CD4-positive, alpha-beta T cell treated with Interleukin-17A for 4 hours (primary cell): ENCODE measurements at places on chromosomes 6 and 20.

- DNase-seq = no peak
These were observed 65.9 kb upstream of the FBXL4 start for GRCh38 chr6:99013661-99014060.

DNA sequence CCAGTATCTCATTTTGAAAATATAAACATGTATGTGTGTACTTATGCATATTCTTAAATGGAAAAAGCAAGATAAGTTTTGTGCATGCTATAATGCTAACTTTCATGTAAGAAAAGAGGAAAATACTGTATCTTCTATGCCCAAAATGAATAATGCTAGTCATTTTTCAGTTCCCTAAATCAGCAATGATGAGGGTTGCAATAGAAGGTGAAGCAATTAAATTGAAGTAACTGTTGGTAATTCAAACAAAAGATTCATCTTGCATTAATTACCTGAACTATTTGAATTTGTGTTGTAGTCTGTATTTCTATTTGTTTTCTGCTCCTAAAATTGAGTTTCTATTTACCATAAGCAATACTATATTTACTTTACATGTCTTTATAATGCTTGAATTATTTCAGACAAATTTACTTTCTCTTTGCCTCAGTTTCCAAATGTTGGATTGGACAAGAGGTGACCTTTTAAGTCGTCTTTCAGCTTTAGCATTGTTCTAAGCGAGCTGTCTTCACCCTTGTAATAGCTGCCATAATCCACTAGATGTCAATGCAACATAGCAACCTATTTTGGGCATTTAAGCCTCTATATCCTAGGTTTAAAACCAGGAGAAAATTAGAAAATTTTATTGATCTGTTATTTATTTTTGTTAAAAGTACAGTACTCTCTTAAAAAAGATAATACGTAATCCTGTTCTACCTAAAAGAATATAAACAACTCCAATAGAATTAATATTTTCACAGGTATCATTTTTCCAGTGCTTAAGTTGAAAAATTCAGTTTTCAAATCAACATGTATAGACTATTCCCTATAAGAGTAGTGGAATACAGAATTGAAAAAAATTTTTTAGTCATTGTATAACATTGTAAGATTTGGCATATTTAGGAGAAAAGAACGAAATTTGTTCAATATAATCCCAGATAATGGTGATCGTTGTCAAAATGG, 52.3 kb upstream of the IFNGR1 start:
- no peak for DNase-seq

- DNase-seq = no peak
These were observed 2.3 kb upstream of the INSM1 start for GRCh38 chr20:20365480-20366161.

DNA sequence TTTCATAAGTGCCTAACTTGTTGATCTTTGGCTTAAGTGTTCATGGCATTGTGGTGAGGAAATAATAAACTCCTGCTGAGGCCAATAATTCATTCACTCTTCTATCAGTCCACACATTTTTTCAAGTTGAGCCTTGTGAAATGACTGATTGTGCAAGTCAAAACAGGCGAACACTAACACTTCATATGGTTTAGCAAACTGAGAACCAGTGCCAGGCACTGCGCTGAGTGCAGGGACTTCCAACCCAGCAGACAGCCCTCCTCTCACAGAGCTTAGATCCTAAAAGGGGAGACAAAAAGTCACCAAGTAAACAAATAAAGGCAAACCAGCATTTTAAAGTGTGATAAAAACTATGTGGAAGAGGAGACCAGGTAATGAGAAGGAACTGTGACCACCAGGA, 435.0 kb downstream of the PTPRT start:
- no peak for DNase-seq

DNA sequence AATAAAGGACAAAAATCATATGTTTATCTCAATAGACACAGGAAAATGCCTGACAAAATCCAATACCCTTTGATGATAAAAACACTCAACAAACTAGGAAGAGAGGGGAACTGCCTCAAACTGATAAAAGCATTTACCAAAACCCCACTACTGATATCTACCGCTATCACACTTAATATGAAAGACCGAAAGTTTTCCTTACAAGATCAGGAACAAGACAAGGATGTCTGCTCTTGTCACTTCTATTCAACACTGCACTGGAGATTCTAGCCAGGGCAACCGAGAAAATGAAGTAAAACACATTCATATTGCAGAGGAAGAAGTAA, 25.1 kb downstream of the GZF1 start:
- DNase-seq = no peak

DNA sequence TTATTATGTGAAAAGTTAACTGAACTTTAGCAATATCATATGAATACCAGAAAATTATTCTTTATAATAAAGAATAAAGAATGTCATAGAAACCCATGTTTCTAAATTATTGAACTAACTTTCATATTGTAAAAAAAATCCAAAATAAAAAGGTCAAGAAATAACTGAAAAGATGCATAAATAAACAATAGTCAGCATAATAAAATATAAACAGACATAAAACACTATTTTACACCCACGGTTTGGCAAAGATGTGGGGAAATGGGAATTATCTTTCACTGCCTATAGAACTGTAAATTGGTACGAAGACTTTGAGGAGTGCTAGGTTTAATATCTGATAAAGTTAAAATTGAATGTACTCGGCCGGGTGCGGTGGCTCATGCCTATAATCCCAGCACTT, 34.7 kb upstream of the CTAGE9 start:
- DNase-seq = no peak

DNA sequence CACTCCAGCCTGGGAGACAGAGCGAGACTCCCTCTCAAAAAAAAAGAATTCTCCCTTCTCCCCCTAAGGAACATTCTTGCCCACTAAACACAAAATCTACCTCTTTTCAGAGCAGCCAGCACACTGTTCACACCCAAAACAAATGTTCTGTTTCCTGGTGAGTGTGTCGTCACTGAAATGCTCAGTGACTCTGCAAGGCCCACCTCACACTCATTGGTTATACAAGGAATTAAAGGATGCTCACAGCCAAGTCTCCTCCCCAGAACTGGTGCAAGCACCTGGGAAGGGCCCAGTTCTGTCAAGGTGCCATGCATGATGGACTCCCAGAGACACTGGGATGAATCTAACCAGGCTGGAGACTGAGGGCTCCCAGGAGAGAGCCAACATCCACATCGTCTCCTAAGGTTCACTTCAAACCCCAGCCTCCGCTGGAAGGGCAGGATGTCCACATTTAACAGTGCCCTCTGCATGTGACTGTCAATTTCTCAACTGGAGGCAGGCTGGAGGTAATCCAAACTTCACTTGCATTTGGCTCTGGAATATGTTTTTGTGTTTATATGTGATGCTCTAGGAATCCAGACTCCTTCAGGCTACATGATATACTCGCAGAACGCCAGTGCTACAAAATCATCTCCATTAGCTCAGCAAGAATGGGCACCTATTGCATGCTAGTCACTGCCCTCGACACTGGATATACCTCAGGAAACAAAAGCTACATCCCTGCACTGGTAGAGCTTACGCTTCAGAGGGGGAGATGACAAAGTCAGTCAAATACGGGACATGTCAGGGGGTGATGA, 7.1 kb downstream of the RRBP1 start:
- no peak for DNase-seq

- peak; percentile 32 for DNase-seq
These were observed 105.5 kb downstream of the HUS1B start for GRCh38 chr6:551405-551804.

DNA sequence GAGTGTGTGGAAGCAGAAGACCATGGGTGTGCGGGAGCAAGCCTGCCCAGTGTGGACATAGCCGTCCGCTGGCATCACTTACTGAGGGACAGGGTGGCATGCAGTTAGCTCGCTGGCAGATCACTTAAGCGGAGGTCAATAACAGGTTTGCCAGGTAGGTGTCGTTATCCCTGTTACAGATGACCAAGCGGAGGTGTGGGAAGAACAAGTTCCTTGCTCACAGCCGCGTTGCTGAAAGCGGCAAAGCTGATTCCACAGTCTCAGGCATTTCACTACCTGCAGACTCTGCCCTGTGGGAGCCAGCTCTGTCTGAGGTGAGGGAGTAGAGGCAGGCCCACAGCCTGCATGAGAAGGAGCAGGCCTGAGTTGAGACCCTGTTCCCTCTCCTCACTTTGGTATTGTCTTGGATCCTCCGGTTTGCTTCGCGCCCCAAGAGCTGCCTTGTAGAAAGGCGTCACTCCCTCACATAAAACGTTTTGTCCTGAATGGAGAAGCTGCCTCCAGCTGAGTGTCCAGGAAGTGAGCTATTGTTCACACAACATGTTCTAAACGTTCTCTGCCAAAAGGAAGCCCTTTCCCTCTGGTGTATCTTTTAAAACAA, 96.9 kb downstream of the TCP11 start:
- DNase-seq = no peak

- no peak for DNase-seq
These were observed 167.1 kb upstream of the FUT9 start for GRCh38 chr6:95848717-95849116.

DNA sequence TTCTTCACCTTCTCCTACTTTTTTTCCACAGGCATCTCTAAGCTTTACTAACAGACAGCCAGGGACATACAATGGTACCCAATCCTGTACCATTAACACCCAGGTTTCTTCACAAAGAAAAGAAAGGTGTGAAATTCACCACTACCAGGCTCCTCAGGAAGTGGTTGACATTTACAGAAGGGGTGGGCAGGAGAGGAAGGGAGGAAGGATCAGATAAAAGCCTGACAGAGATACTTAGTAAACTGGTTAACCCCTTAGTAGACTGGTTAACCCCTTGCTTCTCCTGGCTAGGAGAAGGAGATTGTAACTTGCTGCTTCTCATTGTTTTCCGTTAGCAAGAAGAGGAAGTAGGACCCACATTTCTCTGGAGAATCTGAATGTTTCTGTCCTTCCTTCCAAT, 7.2 kb downstream of the SAMD3 start:
- DNase-seq = peak; percentile 44

DNA sequence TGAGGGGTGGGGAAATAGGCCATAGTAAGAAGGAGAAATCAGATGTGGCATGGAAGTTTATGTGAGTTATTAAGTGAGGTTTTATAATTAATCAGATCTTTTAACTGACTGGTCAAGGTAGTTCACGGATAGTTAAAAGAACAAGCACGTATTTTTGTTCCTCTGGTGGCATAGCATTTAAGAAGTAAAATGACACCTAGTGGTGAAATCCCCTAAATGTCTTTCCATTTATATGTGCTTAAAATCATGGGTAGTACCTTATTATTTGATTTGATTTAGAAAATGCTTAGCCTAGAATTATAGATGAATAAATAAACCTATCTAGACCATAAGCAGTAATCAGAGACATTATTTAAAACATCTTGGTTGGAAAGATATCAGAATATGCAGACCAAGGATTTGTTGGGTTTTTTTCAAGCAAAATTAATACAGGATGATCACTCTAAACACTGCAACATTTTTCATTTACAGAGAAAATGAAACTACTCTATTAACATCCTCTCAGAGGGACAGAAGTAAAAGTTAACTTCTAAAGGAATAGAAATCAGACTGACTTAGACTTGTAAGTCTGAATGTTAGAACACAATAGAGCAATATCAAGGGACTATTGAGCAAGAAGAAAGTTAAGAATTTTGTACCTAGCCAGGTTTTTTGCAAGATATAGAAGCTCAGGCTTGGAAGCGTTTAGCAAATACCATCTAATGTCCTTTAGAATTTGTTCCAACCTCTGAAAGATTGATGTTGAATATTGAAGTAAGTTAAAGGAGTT, 81.1 kb downstream of the STXBP5 start:
- DNase-seq = no peak

GRCh38 chr6:28383235-28384142, 16.1 kb downstream of the ZSCAN12 start:
- DNase-seq = peak; percentile 40

DNA sequence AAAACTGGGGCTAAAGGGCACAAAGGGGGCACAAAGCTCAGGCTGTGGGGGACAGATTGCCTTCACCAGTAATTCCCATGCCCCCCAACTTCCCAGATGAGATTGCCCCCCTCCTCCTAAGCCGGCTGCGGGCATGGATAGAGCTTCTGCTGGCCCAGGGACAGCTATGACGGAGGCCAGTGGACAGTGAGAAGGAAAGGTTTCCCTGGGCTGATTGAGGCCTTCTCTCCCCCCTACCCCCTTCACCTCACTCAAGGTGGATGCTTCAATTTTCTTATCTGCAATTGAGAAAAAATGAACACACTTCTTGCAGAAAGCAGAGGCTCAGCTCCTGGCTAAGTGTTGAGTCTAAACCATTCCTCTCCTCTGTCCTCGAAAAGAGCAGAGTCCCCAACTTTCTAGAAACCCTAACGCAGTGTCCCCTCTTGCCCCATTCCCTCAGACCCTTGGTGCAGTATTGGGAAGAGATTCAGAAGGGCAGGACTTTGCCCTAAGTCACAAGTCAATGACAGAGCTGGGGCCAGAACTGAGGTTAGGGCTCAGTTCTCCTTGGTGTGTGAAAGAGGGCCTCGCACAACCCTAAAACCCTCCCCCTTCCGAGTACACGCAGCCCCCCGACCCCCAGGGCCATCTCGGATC, 808 bp downstream of the SDC4 start:
- DNase-seq = no peak

- DNase-seq = no peak
These were observed 303.6 kb upstream of the POU3F2 start for GRCh38 chr6:98530732-98531131.

- no peak for DNase-seq
These were observed 674.9 kb downstream of the HDGFL1 start for GRCh38 chr6:23244300-23244699.

DNA sequence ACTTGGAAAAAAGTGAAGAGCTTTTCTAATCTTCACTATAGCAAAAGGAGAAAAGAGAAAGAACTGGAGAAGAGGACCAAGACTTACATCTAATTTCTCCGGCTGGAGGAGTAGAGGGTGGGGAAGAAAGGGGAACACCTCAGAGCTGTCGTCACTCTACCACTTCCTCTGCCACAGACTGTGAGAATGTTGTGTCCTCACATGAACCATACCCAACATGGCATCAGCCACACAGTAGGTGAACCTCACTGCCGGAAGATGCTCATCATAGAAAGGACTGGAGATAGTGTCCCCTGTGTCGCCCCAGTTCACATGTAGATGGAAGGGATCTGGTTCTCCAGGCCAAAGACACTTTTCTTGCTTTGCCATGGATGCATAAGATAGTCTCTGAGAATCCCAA, 604.4 kb upstream of the NOX3 start:
- peak; percentile 2 for DNase-seq

- no peak for DNase-seq
These were observed 80.1 kb downstream of the RIPOR3 start for GRCh38 chr20:50611128-50611810.

DNA sequence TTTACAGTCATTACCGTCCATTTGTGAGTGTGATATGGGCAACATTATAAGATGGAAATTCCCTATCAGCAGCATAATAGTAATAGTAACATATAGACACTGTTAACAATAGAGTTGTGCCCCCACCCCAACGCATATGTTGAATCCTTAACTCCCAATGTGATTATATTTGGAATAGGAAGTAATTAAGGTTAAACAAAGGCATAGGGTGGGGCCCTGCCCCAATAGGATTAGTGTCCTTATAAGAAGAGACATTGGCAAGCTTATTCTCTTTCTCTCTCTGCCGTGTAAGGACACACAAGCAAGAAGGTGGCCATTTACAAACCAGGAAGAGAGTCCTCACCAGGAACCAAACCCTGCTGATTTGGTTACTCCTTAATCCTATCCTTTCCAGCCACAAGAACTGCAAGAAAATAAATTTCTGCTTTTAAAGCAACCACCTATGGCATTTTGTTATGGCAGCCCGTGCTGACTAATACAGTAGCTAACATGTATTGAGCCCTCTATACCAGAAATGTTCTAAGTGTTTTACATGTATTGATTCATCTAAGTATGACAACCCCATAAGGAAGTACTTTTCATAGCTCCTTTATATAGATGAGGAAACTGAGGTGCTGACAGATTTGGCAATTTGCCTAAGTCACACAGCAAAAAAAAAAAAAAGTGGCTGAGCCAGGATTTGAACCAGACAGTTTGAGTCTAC, 114.2 kb downstream of the BCAS1 start:
- DNase-seq = no peak
